NCI-H69 (cell line): ENCODE measurements at places on chromosomes 4 and X.

DNA sequence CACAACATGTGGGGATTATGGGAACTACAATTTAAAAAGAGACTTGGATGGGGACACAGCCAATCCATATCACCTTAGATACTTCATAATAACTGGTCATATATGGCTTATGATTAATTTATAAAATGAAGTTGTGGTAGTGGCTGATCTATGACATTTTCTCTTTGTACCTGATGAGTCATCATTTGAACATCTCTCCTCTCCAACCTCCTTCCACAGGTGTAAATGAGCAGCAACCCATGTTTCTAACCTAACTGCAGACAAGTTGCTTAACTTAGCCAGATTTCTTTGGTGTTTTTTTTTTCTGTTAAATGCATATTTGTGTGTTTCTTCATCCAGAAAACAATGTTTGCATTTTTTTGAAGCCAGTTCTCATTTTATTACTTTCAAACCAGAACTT, 42.6 kb downstream of the SPANXA2 start:
- no peak for DNase-seq

DNA sequence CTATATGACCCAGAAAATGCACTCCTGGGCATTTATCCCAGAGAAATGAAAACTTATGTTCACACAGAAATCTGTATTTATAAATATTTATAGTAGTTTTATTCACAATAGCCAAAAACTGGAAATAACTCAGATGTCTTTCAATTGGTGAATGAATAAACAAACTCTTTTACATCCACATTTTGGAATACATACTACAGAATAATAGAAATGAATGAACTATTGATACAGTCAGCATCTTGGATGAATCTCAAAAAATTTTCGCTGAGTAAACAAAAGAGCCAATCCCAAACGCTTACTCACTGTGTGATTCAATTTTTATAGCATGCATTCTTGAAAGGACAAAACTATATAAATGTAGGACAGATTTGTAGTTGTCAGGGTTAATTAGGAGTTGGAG, 75.1 kb upstream of the HTR2C start:
- peak; percentile 7 for DNase-seq

DNA sequence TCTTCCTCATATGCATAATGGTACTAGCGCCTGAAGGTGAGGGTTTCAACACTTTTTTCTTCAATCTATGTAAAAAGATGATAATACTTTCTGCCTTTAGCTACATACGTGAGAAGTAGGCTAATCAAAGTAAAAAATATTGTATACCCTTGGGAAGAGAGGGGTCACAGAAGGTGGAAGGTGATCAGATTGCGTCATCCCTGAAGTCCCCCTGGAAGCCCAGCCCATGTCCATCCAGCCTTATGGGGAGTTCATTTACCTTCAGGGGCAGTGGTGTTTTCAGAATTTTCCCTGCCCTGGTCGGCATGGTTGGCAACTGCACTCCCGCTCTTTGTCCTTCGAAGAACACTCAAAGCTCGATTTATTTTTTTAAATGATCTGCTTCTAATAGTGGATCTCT, 84.2 kb downstream of the LNX1 start:
- DNase-seq: no peak

DNA sequence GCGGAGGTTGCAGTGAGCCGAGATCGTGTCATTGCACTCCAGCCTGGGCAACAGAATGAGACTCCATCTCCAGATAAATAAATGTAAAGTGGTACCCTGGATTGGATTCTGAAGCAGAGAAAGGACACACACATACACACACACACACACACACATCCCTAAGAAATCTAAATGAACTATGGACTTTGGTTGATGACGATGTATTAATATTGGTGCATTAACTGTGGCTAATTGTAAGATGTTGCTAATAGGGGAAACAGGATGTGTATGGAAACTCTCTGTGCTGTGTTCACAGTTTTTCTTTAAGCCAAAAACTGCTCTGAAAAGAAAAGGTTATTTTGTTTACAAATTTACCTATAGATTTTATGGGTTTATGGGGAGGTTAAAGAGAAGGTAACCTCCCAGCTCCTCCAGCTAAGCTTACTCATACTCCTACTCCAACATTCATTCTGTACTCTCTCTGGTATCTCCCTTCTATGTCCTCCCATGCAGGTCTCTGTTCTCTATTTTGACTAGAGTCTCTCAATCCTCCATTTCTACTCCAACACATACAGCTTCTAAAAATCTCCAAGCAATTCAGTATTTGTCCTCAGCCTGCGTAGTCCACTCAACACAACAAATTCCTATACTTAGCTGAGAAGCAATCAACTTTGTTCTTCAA, 46.5 kb upstream of the RELL1 start:
- DNase-seq: no peak

DNA sequence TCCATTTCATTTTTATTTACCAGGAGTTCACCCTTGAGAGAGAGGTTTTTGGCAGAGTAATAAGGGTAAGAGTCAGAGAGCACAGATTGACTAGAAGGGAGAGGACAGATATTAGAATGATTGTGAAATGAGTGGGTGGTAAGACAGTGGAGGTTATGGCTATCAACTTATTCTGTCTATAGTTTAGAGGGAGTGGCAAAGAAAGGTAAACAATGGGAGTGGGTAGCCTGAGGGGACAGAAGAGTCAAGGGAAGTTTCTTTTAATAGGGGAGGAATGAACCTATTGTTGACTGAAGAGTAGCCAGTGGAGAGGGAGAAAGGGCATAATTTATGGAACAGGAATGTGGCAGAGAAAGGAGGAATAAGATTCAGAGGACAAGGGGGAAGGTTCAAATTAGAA, 186.5 kb upstream of the NRK start:
- DNase-seq: peak; percentile 1

GRCh38 chr4:1201851-1202525, 29.6 kb upstream of the SPON2 start:
- no peak for DNase-seq

DNA sequence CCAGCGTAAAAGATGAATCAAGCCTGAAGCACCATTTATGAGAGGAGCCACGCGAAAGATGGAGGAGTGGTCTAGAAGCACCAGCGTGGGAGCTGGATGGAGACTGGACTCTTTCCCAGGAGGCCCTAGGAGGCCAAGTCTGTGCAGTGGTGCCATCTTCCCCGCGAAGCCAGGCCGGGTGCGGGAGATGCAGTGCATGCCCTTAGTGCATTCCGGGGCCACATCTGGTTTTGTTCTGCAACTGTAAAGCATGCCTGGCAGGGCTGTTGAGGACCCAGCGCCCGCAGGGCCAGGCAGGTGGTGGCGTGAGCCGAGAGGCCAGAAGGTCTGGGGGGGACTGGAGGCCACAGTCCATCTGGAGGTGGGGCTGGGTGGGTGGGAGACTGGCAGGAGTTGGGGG, 78.6 kb upstream of the ADRA2C start:
- DNase-seq: no peak

DNA sequence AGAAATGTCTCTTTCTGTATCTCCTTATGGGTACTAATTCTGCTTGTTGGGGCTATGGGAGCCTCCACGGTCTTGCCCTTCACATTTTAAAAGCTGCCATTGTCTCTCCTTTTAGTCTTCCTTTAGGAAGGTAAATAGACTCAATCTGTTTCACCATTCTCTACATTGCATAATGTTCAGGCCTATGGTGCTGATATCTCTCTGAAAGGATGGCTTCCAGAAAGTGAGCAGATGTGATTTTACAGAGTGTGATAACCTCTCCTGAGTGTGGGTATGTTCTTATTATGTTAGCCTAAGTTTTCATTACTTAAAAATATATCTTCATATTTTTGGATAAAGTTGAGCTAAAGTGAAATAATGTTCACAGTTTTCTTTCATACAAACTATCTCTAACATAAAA, 254.0 kb upstream of the PITX2 start:
- peak; percentile 14 for DNase-seq

DNA sequence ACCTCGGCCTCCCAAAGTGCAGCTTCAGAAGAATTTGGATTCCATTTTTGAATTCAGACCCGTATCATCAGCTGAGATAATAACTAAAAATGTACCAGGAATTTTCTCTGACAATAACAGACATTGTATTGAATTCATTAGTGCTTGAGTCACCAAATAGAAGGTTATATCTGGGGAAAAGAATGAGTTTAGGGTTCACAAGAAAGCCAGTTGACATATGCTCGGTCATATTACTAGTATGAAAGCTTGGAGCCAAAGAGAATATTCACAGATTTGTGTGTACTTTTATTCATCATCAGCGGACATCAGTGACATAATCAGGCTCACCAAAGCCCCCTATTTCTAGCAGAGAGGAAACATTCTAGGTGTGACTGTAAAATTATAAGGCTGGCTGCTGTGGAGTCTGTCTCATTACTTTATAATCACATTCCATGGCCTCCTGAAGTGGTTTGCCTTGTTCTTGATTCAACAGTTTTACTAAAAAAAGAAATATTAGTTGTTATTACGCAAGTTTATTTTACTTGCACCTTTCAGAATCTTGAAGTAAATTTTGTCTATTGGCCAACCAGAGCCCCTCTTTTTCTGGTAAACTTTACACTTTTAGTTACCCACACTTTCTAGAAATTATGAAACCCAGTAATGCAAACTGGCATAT, 14.6 kb upstream of the DCTD start:
- no peak for DNase-seq

DNA sequence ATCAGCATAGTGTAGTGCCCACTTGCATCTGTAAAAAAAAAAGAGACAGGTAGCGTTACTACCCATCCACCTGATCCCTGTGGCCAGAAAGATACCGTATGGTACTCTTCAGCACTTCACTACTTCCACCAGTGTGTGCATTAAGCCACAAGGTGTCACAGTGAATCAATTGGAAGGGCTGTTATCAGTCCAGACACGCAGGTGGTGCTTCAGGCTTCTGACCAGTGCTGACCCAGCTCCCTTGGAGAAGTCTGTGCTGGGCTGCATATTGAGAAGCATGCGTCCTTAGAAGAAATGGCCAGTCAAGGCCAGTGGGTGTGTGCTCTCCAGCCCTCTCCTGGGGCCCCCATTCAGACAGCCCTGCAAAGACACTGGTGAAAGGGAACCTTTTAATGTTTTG, 10.6 kb downstream of the LDB2 start:
- no peak for DNase-seq

- no peak for DNase-seq
Measured at GRCh38 chr4:41374490-41374889, 117.8 kb downstream of the UCHL1 start.

DNA sequence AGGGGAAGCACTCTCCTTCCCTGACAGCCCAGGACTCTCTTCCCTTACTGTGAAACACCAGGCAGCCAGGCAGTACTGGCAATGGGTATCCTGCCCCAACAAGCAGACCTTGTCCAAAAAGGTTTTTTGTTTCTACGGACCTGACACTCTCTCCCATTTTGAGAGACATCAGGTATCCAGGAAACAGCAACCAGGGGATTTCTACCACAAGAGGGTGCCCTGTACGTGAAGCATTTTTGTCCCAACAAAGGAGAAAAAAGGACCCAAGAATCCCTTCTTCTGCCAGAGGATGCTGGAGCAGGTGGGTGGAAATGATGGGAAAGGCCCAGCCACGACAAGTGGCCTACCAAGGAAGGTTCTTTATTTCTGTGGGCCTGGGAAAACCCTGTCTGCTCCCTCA, 65.7 kb upstream of the FGF13 start:
- no peak for DNase-seq

DNA sequence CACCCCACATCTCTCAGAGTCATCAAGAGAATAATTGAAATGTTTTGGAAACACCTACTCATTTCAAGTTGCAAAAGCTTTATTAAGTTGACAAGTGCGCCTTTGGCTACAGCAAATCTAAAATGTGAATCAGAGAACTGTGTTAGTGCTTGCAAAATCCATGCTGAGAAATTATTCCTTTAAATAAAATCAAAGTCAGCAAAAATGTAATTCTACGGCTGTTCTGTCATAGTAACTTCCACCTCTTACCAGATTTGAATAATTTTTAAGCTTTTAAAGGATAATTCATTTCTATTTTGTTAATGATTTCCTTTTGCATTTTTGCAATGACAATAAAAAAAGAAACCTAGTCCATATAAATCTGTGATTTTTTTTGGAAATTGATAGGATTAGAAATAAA, 1779.1 kb downstream of the STIM2 start:
- DNase-seq: no peak

GRCh38 chrX:77446029-77446585, 1.1 kb upstream of the FGF16 start:
- DNase-seq: no peak

DNA sequence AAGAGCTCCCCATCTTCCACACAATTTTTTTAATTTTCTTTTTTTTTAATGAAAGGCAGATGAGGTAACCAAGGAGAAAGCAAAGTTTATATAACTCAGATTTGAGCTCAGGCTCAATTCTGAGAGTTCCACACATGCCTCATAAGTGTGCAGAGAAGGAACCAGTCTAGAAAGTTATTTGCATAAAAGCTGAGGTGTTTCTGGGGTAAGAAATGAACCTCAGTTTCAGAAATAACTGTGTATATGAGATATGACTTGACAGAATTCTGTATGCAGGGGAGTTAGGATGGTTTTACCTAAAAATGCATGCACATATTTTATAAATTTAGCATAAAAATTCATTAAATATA, 51.3 kb downstream of the DTHD1 start:
- DNase-seq: no peak
